ENCODE measurements at places on chromosomes 3 and 15.

DNA sequence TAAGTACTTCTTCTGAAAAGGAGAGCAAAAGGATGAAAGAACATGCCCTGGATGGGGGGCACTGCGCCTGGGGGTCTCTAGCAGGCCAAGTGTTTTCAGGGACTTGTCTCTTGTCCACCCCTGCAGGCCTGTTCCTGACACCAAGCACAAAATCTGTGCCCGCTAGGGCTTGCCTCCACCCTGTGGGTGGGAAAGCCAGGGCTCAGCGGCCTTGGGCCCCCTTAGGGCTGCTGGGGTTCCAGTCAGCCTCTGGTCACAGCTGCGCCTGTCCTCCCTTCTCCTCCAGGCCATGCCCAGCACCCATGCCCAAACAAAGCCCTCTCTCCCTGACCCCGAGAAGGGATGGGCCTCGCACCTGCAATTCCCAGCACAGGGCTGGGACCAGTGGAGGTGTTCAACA is 71.1 kb upstream of the TRPM1 start:
- no peak for DNase-seq

- no peak for DNase-seq
These were observed 38.4 kb upstream of the MEIS2 start for GRCh38 chr15:37138591-37139215.

DNA sequence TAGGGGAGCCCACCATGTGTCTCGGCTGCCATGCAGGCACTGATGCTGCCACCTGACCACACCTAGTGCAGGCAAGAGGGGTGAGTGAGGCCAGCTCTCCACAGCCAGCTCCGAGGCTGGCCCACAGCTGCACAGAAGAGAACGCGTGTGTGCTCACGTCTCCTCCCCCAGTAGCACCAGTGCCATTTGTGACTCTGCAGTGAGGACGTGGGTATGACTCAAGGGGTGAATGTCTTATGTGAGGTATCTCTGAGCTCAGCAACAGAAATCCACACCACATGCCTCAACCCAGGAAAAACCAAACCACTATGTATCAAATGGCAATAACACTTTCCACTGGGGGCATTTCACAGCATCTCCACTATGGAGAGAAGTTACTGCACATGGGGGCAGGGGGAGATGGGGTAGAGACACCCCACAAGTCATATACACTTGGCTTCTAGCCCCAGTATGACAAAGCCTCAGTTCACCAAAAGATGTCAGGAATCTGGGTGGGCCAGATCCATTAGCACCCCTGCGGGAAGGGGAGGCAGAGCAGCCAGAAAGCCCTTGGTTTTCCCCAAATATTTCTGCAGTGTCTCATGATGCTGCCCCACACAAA is 87.6 kb downstream of the LRIG1 start:
- peak; percentile 77 for DNase-seq

DNA sequence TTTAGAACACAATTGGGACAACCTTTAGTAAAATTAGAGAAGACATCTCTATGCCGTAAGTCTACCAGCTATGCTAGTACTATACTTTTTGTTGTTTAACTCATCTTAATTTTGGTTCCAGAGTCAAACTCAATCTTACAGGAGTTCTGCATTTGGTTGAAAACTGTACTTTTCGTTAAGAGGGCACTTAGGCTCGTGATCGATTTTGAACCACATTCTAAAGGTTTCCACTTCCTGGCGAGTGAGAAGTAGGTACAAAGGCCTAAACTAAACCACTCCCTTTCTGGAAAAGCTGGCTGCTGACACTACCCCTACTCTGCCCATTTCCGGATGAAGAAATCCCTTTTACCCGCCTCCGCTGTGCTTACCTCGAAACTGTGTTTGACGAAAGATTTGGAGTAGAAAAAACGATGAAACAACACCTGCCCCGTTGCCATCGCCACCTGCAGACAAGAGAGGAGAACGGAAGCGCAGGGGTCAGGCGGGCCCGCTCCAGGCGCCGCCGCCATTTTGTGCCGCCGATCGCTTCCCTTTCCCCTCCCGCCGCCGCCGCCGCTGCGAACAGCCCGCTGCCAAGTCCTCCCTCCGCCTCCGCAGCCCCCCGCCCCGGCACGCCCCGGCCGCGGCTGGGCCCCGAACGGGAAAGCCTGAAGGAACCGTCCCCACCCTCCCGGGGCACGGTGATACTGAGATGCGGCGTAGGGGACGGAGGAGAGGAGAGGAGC is 748 bp downstream of the CCNL1 start:
- no peak for DNase-seq

DNA sequence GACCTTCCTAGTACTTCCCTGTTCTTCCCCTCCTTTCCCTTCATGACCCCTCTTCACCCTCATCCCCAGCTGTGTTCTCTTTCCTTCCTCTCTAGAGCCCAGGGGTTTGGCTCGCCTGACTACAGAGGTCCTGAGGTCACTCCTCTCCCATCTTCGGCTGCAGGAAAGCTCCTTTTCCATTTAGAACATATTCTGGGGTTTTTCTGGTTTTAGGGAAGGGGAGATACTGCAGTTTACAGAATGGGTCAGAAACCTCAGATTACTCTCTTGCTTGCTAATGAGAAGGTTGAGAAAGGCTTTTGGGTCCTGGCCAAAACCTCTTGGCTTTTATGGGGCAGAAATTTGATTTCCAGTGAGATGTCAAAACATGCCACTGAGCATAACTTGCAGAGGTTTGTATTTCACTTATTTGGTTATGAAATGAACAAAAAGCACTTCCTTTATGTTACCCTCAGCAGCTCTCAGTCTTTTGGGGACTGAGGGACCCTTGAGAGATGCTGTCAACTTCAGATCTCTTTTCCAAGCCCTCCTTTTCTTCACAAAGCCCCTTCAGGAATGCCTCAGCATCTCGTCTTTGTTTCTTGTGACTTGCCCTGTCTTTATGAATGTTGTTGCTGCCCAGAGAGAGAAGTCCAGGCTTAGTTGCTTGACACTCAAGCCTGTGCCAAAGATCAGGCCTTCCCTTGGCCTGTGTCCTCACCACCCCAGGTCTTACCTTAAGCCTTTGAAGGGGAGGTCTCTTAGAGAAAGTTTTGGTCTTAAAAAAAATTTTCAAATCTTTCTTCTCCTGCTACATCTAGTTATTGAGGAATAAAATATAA is 121.7 kb upstream of the TPM1 start:
- peak; percentile 58 for DNase-seq

DNA sequence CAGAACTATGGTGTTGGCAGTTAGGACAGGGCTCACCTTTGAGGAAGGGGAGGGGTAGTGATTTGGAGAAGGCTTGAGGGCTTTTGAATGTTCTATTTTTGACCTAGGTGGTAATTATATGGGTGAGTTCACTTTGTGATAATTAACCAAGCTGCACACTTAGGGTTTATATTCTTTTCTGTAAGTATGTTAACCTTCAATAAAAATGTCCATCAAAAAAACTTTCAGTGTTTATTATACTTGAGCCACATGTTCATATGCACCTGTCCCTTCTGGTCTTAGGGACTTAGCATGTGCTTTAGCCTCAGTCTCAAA is 28.4 kb downstream of the PDE8A start:
- DNase-seq = no peak

DNA sequence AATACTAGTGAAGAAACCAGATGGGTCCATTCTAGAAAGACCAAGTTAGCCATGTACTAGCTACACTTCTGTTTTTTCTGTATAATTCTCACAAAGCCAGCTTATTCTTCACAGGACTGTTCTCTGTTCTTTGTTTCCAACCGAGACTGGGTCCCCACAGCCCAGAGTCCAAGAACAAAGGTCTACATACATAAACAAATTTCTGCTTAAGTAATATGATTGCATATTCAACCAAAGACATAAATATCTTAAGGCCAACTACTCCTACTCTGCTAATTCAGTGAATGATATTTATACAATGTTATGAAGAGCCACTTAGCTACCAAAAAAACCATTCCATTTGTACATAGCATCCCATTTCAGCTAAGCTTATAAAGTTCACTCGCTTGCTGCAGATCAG is 299.8 kb upstream of the CCDC54 start:
- DNase-seq = no peak

- DNase-seq = no peak
These were observed 123.1 kb downstream of the DMXL2 start for GRCh38 chr15:51499379-51499976.

- DNase-seq = no peak
These were observed 16.7 kb upstream of the SH3GL3 start for GRCh38 chr15:83430441-83430840.

GRCh38 chr3:40237889-40238571 is 71.5 kb upstream of the EIF1B start:
- DNase-seq = no peak

DNA sequence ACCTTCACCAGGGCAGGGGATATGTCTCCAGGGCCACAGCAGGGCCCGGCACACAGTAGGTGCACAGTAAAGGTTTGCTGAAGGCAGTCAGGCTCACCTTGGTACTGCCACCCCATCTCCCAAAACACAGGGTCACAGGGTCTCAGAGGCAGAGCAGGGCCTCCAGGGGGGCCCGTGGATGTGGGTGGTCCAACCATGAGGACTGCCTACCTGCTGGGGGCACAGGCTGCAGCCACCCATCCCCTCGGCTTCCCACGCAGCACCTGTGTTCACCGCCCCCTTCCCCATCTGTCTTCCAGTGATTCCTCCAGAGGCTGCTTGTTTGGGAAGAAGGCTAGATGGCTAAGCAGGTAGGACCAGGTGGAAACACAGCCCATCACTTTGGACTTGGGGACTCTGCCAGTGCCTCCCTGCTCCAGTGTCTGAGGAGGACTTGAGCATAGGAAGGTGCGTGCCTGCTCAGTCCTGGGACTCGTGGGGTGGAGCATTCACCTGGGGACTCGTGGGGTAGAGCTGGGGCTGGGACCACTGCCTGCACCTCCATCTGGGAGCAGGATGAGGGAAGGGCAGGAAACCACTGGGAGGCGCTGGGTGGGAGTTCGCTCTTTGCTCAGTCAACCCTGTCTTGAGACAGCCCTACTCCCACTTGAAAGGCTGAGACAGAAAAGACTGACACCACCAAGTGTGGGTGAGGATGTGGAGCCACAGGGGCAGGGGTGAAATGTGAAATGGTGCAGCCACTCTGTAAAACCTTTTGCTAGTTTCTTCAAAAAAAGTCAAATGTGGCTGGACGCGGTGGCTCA is 18.8 kb upstream of the PLXND1 start:
- DNase-seq = no peak

GRCh38 chr3:32118215-32118614 is 11.8 kb downstream of the GPD1L start:
- DNase-seq = no peak

DNA sequence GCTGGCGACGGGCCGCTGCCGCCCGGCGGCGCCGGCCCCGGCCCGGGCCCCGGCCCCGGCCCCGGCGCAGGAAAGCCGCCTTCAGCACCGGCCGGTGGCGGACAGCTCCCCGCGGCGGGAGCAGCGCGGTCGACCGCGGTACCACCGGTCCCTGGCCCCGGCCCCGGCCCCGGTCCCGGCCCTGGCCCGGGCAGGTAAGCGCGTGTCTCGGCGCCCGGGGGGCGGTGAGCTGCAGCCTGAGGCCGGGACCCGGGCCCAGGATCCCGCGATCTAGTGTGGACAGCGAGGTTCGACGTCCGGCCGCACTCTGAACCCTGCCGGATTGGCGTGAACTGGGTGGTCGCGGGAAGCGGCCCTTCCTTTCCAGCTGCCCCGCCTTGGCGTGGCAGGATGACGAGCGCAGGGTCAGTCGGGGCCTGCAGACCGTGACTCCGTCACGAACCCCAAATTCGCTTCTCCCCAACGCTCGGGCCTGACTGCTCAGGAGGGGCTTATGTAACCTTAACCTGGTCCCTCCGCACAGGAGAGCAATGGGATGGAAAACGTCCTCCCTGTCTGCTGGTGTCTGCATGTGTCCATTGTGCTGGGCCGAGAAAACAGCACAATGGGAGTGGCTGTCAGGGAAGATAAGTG is 472 bp downstream of the BSN start:
- DNase-seq = no peak

DNA sequence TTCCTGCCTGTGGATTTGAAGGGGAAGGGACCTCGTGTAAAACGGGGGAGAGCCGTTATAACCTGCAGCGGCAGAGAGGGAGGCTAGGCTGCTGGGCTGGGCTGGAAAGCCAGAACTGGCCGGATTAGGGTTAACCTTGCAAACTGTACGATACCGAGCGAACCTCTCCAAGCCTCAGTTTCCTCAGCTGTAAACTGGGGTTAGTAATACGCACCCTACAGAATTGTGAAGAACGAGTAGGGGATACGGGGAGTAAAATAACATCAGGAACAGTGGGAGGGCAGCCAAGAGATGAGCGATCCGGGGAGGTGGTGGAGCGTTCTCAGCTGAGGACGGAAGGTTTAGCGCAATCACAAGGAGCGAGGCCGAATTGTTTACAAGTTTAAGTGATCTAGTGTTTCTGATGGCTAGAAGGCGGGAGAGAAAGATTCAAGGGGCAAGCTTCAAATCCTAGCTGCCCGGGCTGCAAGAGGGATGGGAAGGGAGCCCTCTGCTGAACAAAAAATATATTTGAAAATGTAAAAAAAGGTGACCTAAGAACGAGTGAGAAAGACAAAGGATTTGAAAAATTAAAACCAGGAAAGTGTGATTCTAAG is 768 bp upstream of the SEMA5B start:
- no peak for DNase-seq

- no peak for DNase-seq
These were observed 18.8 kb upstream of the GOLGA8J start for GRCh38 chr15:30063835-30064546.

GRCh38 chr15:27538325-27538724 is 560.8 kb downstream of the OCA2 start:
- no peak for DNase-seq

DNA sequence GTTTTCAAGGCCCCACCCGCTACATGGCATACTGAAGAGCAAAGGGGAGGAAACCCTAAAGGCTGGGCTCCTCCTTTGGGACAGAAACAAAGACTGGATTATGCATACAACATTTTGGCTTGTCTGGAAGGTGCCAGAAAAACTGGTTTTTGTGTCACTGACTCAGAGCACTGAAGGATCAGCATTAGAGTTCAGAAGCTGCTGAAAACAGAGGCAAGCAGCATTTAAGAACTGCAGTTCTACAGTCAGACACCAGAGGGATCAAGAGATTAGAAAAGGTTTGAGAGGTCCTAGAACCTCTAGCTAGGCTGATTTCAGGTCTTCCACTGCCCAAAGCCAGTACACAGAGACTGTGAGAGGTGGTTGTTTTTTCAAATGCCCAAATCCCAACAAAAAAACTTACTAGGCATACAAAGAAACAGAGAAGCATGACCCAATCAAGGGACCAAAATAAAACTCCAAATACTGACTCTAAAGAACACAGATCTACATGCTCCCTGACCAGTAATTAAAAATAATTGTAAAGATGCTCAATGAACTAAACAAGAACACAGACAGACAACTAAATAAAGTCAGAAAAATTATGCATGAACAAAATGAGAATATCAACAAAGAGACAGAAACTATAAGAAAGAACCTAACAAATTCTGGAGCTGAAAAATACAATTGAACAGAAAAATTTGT is 91.2 kb downstream of the SENP2 start:
- DNase-seq = peak; percentile 28

GRCh38 chr3:6204891-6205290 is 656.0 kb upstream of the GRM7 start:
- DNase-seq = no peak

DNA sequence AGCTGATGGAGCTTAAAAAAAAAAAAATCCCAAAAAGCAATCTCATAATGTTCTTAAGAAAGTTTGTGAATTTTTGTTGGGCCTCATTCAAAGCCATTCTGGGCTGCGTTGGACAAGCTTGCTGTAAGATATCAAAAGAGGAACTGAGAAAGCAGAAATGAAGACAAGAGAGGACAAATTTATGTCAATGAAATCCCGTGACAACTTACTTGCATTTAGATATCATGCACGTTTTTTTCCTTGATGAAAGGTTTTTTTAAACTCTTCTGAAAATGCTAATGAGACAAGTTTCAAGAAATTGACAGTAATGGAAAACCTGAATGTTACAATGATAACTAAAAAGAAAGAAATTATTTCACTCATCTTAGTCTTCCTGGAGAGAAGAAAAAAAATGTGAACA is 662.9 kb downstream of the SQOR start:
- DNase-seq = no peak

Data from GM04503 (cell line).